CD4-positive, alpha-beta T cell treated with Interleukin-4 for 4 hours (primary cell): ENCODE measurements at places on chromosomes 7 and 10.

- DNase-seq, result no peak
These were observed 10.3 kb downstream of the ITPRIP start for GRCh38 chr10:104327745-104328645.

- no peak for DNase-seq
These were observed 10.5 kb downstream of the PLXDC2 start for GRCh38 chr10:19826712-19827111.

GRCh38 chr10:79938728-79939406 is 10.0 kb downstream of the SFTPD start:
- peak; percentile 24 for DNase-seq

DNA sequence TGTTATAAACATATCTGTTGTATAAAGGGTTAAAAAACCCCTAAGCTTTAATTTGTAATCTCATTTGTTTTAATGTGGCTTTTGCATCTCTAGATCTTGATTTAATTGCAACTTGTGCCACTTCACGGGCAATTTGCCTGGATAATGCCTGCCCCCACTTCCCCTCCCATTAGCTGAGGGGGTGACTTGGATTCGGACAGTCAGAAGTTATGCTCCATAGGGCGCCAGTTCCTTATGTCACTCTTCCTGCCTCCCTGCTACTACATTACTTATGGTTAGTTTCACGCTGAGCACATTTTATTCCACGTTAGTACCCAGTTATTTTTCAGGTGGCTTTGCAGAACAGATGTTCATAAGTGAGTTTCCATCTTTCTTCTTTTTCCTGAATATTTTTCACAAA is 1015.2 kb upstream of the PHF14 start:
- DNase-seq, result no peak

DNA sequence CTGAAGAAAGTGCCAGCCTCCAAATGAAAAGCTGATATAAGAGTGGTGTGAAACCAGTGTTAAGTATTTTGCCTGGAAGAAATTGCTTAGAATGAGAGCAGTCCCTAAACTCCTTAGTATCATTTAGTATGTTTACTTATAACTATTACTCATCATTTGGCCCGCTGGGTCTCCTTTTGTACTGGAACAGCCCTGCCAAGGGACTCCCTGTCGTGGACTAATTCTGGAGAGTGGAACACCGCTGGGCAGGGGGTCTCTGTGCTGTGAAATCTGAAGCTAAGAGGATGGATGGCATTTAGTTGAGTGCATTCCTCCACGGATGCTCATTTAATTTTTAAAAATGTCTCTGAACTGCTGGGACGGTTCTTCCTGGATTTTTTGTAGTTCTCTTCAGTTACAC is 889.9 kb upstream of the C7orf33 start:
- DNase-seq, result no peak

GRCh38 chr7:80199051-80199450 is 64.4 kb downstream of the GNAI1 start:
- DNase-seq, result no peak

- DNase-seq, result no peak
These were observed 18.8 kb upstream of the ANKRD1 start for GRCh38 chr10:90939648-90940047.

DNA sequence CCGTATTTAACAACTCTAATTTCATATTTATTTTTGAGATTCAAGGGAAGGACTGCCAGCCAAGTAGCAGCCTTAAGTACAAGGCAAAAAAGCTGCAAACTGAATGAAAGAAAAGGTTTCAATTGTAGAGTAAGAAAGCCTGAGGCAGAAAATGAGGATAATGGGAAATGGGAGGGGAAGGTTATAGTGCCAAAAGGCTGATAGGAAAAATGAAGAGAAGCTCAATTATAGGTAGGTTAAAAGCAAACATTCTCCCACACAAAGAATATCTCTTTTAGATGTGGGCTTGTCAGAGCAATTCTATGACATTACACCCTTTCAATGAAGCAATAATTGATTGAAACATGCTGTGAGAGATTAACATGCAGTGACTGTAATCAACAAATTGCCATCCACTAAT is 175.3 kb downstream of the RAPGEF5 start:
- DNase-seq, result no peak

- no peak for DNase-seq
These were observed 62.8 kb downstream of the SH3PXD2A start for GRCh38 chr10:103792547-103792946.

GRCh38 chr7:68155676-68156075 is 1159.0 kb downstream of the TYW1 start:
- no peak for DNase-seq

GRCh38 chr10:12470719-12471118 is 121.4 kb downstream of the CAMK1D start:
- no peak for DNase-seq

GRCh38 chr10:77417806-77418640 is 219.6 kb downstream of the KCNMA1 start:
- no peak for DNase-seq
